ENCODE measurements at places on chromosomes 7 and 10.

DNA sequence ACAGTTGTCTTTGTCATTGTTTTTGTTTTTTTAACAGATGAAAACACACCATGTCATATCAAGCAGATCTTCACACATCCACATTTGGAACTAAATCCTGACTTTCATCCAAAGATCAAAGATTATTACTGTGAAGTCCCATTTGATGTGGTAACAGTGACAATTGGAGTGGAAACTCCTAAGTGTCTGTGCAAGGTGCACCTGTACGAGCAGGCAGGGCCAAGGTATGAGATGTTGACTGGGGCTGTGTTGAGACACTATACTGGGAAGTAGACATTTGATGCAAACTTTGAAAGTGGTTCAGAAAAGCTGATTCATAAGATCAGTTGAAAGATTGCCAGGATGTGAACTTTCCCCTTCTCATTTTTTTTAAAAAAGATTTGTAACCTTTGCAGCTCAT is 152.3 kb downstream of the CPED1 start:
- no peak for DNase-seq

- DNase-seq = no peak
Measured at GRCh38 chr10:8102708-8103401, 48.4 kb downstream of the GATA3 start.

DNA sequence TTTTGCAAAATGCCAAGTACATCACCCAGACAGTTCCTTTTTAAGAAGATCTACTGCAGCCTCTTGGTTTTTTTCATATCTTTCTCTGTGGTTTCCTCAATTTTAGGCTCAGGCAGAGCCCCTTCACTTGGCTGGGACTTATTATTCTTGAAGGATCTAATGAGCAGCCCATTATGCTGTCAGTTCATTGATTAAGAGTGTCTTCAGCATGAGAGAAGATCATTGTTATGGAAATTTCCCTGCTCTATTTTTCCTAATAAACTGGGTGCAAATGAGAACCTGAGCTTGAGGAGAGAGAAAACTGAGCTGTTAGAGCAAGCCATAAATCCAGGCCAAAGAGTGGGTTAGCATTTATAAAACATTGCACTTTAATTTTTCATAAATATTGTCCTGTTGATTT is 146.5 kb downstream of the SEC23IP start:
- no peak for DNase-seq

- DNase-seq = no peak
Measured at GRCh38 chr10:119241066-119241465, 33.7 kb downstream of the GRK5 start.

DNA sequence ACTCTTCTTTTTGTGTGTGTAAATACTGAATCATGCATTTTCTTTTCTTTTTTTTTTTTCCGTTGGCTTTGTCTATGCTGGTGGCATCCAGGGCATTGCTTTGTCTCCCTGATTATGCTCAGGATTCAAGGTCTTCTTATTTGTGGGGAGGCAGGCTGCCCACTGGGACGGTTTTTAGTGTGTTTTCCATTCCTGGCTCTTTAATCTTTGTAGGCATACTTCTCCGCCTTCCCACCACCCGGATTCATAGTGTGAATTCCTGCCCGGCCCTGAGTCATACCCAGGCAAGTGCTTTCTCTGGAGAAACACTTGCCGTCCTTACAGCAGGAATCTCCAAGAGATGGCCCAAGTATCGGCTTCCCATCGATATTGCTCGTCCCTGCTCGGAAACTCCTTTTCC is 5.2 kb downstream of the ZNF655 start:
- no peak for DNase-seq

DNA sequence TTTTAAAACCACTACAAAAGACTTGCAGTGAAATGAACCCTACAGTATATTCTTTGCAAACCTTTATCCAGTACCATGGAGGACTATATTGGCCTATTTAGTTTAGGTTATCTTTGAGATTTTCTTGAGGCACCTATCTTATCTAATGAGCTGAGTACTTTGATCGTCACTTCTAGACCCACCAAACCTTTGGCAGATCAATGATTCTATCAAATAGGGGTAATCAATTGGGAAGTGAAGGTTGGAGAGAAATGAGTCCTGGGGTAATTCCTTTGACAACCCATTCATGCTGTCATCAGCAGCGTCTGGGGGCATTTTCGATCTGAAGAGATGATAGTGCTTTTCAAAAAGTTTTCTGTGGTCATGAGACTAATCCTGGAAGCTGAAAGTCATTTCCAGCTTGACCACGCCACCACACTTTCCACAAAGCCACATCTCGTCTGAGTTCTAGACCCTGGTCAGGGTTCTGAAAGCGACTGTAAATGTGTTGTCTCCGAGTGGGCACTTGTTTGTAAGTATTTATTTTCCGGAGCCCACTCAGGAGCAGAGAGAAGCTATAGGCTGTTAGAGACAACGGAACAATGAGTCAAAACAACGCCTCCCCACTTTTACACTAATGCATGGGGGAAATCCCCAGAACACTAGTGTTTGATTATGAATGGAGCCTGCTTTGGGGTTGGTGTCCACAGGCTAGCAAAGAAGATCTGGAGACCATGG is 4.8 kb downstream of the EGR2 start:
- DNase-seq = peak; percentile 32

DNA sequence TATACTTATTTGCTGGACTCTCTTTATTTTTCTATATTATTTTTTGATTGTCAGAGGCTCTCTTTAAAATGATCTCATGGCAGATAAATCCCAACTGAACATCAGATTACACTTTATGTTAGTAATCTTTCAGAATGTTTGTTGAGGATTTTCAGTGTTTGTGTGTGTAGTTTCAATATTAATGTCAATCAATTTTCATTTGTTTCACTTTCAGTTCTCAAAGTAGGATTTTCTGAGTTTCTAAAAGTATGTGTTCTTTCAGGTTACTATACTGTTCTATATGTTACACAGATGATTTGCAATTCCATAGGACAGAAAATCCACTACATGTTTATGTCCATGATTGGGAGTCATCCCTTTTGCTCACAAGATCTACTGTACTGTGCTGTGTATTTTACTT is 311.9 kb upstream of the POT1 start:
- DNase-seq = no peak

GRCh38 chr7:90568213-90568612 is 27.9 kb upstream of the CDK14 start:
- DNase-seq = peak; percentile 29

- DNase-seq = no peak
Measured at GRCh38 chr7:56218510-56218909, 102.3 kb upstream of the NUPR2 start.

DNA sequence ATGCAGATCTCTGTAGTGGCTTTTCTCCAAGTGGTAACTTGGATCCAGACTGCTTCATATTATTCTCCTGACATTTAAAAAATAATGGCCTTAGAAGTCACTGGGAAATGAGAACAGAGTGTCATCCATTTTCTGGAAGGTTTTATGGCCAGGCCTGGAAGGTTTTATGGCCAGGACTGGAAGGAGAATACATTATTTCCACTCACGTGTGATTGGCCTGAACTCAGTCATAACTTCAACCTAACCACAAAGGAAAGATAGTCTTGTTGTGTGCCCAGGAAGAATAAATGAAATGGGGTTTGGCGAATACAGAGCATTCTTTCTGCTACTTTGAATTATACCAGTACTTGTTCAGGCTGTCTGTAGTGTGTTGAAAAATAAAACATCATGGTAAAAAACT is 360.9 kb downstream of the GPAM start:
- DNase-seq = no peak

DNA sequence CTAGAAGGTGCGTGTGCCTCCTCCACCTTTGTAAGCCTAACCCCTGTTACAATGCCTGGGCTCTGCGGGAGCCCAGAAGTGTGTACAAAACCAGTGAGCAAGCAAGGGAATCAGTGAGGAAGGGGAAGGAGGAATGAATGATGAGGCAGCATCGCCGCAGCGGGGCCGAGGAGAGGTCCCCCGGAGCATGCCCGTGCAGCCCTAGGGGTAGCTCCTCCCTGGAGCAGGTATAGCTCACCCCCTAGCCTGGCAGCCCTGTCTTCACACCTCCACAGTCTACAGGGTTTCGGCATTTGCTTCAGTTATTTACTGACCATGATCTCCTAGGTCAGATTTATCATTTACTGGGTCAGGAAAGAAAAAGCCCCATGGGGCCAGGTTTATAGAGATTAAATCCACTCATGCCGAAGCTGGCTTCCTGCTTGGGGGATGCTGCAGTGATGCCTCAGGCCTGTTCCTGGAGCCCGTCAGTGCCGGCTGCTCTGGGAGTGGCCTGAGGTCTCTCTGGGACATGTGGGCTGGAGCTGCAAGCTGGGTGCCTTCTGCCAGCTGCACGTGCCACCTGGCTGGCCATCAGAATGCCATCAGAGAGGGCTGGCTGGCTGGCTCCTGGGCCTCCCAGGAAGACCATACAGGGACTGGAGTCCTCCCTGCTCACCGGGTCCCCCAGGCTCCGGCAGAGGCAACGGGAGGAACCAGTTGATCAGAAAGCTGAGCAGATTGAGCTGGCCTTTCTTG is 138.9 kb downstream of the GRK5 start:
- no peak for DNase-seq

Measured in suppressor macrophage (primary cell).